ENCODE measurements at places on chromosomes 5 and 9. TPM values are rescaled to one million over a fixed set of nuclear protein-coding genes. Genes with fewer than 3 reads are reported as not detected.

SHOC1 gene
- 1.1 TPM for total RNA-seq

ZNF366 gene
- total RNA-seq: not detected

GABRP gene
- not detected for total RNA-seq

KIF20A gene
- 74.2 TPM for total RNA-seq

C5 gene
- 0.66 TPM for total RNA-seq

CCDC180 gene
- 7.9 TPM for total RNA-seq

DNA sequence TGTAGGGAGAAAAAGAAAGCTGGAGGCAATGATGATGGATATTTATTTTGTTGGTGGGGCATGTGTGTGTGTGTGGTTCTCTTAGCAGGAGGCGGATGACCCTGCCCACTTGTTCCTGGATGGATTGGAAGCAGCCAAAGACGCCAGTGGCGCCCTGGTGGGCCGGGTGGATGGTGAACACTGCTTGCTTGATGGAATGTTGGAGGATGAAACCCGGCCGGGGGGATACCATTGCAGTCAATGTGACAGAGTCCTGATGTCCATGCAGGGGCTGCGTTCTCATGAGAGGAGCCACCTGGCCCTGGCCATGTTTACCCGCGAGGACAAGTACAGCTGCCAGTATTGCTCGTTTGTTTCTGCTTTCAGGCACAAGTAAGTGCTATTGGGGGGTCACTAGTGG is 69.2 kb downstream of the ZNF462 start:
- DNase-seq: no peak

DNA sequence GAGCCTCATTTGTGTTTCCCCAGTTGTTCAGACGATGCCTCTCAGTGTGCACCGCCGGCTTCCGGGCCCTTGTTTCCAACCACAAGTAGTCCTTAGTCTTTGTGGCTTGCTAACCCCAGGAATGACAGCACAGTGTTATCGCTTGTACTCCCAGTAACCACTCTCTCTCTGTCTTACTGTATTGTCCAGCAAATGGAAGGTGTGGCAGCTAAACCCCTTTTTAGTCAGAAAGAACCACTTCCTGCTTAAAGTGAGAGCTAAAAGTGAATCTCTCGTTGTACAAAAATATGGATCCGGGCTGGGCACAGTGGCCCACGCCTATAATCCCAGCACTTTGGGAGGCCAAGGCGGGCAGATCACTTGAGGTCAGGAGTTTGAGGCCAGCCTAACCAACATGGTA is 61.3 kb downstream of the ENC1 start:
- DNase-seq: no peak

DNA sequence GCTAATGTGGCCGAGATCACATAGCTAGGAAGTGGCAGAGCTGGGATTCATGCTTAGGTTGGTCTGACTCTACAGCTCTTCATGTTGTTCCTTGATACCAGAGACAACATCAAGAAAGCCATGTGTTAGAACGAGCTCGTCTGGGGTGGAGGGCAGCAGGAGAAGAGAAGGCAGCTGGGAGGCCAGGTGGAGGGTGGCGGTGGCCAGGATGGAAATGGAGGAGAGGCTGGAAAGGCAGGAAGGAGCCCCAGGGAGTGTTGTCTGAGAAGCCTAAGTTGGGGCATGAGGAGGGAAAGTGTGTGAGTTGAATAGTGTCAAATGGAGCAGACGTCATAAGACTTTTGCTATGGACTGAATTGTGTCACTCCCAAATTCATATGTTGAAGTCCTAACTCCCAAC is 315.3 kb downstream of the GADD45G start:
- no peak for DNase-seq

- no peak for DNase-seq
These were observed 314.1 kb upstream of the ATP10B start for GRCh38 chr5:161165998-161166660.

DNA sequence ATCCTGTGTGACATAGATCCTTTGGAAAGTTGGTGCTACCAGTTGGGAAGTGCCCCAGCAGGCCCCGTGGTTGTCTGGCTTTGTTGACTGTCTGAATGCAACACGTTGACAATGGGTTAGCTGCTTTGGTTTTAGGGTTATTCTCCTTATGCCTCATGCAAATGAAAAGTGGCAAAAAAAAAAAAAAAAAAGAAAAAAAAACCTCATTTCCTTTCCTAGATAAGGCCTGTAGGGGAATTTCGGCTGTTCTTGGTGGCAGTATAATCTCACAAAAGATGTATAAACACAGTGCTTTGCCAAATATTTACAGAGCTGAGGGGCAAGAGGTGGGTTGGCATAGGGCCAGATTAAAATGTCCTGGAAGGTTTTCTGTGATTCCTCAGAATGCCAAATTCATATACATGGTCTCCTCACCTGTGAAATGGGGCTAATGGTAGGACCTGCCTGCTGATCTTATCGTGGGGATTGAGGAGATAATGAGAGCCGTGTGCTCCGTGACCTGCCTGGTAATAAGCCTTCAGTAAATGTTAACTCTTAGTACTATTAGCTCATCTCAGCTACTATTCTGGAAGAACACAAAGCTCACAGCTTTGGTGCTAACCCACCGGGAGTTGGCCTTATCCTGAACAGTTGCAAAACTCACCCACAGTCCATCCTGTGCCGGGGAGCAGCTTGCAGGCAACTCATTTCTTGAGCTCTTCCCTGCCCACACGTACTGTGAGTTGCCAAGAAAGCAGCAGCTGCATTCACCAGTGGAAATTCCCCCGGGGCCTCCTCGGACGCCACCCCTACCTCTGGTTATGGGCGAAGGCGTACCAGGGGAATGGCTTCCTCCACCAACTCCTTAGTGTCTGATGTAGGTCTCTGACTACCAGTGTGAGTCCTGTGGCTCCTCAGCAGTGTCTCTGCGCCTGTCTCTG is 220.3 kb downstream of the NR3C1 start:
- DNase-seq: no peak

DNA sequence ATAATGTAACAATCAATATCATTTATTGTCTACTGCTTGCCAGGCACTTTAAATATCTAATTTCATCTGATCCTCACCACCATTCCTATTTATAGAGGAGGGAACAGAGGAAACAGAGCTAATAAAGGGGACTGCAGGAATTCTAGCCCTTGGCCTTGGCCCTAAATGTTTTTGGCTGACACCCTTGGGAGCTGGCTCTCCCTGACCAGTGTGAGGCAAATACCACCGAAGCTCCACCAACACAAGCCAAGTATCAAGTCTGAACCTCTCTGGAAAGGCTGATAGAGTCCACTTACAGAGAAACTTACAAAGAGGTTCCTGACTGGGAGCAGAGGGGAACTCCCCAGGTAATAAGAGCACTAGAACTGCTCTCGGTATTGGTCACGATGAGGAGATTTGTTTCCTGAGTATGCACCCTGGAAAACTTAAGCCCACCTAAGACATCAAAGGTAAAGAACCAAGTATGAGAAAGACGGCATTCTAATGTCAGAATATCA is 243.1 kb upstream of the PANK3 start:
- DNase-seq: no peak

- no peak for DNase-seq
These were observed 2.8 kb upstream of the ARRDC1 start for GRCh38 chr9:137602661-137603060.

- DNase-seq: no peak
These were observed 15.7 kb upstream of the ERBIN start for GRCh38 chr5:65910711-65911110.

- no peak for DNase-seq
These were observed 2.7 kb downstream of the PHYHD1 start for GRCh38 chr9:128923493-128923883.

DNA sequence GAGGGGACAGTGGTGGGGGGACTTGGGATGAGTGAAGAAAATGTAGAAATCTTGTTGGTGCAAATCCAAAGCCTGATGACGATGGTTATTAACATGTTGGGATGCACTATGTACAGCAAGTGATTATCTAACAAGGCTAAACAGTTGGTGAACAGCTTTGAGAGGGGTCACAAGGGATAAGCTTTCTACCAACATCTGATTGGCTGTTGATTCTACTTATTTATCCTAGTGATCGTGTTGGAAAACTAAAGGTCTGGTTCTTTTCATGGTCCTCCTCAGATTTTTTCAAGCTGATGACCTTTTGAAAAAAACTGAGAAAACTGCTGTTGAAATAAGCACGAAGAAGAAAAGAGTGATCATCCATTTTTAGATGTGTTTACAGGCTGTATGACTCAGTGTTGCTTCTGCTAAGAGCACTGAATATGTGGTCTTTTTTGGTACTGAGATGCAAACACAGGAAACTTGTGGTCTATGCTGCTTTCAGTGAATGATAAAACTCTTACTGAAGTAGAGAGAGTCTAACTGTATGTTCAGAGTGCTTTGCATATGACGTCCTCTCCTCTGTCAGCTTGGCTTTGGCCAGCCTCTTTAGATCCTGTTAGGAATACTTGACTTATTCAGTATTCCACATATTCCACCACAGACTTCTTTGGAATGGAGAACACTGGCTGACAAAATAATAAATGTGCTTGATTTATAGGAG is 174.8 kb downstream of the SLF1 start:
- no peak for DNase-seq

- DNase-seq: no peak
These were observed 617.2 kb downstream of the CDH18 start for GRCh38 chr5:19370655-19371386.

- no peak for DNase-seq
These were observed 4.6 kb upstream of the NEURL1B start for GRCh38 chr5:172636279-172637050.

DNA sequence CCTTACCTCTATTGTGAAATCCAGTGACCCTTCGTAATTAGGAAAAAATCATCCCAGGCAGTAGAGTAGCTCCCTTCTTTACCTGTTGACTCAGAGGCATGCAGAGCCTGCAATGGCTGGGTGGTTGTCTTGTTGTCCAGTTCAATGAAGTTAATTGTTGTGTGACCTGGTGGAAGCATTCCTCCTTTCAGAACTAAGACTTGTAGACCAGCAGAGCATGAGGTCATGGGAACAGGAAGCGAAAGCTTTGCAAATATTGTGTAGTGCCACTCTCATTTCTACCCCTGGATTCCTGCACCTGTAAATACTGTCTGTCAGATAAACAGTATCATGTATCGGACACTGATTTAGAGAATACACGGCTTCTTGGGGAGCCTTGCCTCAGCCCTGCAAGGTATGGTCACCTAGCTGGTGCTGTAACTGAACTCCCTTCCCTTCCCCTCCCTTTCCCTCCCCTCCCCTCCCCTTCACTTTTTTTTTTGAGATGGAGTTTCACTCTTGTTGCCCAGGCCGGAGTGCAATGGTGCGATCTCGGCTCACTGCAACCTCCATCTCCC is 5.7 kb upstream of the PRXL2C start:
- DNase-seq: no peak

GRCh38 chr5:80204808-80205614 is 50.8 kb downstream of the SERINC5 start:
- DNase-seq: no peak

- no peak for DNase-seq
These were observed 1907.6 kb upstream of the ACO1 start for GRCh38 chr9:30476826-30477225.

- DNase-seq: no peak
These were observed 1.2 kb downstream of the NSD1 start for GRCh38 chr5:177134697-177135225.

DNA sequence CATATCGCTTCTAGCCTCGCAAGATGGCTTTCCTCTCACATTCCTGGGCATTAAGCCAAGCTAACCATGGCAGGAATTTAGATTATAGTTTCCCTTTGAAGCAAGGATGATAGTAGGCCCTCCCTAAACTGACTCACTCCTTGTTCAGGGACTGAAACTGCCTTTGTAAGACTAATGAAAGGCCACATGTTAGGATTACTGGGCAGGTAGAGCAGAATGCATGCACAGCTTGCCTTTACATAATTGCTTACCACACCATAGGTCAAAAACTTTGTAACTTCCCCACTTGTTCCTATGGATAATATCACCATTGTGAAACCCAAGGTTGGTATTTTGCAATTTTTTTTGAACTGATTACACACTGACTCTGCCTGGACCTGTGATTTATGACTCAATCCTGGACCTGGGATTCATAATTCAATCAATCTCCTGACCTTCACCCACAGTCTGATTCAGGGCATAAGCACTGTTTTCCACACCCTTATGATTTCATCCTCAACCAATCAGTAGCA is 41.0 kb upstream of the PRDM9 start:
- DNase-seq: no peak

DNA sequence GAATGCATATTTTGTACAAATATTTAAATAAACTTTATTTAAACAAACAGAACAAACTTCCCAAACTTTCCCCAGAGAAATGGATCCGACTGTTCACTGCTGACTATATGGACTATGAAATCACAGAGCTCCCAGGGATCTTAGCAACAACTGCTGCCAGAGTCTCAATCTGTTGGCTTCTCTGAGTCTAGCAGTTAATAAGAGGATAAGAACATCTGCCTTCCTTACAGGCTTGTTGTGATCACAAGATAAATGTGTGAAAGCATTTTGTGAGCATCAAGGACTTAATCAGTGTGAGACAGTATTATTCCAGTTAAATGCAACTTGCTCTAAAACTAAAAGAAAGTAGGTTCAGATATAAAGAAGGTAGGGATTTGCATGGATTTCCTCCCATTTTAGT is 31.4 kb upstream of the MYOT start:
- no peak for DNase-seq

GRCh38 chr9:36436909-36437308 is 36.8 kb upstream of the RNF38 start:
- no peak for DNase-seq

DNA sequence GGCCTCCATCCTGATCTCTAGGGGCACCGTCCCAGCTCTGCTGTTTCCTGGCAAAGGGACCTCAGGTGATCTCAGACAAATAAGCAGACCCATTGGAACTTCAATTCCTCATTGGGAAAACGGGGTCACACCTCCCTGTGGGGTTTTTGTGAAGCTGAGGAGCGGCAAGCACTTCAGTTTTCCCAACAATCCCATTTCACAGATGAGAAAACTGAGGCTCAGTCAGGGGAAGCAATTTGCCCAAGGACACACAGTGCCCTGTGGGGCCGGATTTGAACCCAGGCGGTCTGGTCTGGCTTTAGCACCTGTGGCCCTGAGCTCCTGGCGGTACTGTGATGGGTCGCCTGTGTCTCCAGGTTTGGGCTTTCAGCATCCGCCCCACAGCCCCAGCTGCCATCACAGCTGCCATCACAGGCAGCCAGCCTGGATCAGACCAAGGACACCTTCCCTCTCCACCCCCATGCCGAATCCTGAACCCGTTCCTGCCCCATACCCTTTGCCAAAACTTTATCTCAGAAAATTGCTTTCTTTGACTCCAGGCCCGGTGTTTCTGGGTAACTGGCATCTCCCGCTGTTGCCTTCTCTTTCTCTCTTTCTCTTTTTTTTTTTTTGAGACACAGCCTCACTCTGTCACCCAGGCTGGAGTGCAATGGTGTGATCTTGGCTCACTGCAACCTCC is 26.4 kb downstream of the NCS1 start:
- no peak for DNase-seq

All from HCT116 (cell line).